ENCODE measurements at places on chromosomes 16 and 17.
A peak's percentile ranks its signal among the peaks of the same experiment; 100 is the strongest.

GRCh38 chr16:12559714-12560113 is 244.0 kb downstream of the CPPED1 start:
- DNase-seq, result no peak

DNA sequence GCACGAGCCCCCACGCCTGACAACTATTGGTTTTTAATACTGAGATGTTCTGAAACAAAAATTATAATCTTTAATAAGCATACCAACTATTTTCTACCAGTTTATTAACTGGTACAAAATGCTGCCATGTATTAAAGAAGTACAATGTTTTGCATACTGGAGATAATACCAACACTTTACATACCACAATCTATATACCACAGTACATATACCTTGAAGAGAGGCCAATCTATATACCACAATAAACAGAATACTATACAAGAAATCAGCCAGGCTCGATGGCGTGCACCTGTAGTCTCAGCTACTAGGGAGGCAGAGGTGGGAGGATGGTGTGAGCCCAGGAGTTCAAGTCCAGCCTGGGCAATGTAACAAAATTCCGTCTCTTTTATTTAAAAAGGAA is 9.9 kb downstream of the GPATCH8 start:
- DNase-seq, result no peak

DNA sequence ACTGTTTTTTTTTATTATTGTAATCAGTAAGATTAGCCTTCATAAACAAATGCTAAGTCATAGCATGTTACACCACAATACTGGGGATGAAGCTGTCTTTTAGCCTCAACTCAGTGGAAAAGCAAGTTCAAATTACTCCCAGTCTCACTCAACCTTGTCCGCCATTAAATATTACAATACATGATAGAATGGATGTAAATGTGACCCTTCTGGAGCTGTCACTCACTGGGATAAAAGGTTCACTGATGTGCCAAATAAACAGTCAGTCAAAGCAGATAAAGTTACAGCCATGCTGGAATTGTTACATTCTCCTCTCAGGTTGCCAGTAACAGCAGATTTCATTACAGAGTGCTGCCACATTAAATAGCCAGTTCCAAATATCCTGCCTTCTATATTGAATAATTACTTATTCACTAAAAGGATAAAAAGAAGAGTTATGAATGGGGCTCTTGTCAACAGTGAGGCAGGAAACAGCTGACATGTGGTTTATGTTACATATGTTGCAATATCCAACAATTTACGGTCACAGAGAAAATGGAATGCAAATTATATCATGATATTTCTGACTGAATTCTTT is 53.4 kb downstream of the BRIP1 start:
- peak; percentile 29 for DNase-seq

- no peak for DNase-seq
These were observed 7.1 kb downstream of the GP2 start for GRCh38 chr16:20320178-20320577.

Measured in skeletal muscle cell (primary cell).